ENCODE measurements at places on chromosomes 4 and X.
A peak's percentile ranks its signal among the peaks of the same experiment; 100 is the strongest.

GRCh38 chrX:51641421-51642021 lies 22.8 kb upstream of the CENPVL3 start:
- DNase-seq = no peak

DNA sequence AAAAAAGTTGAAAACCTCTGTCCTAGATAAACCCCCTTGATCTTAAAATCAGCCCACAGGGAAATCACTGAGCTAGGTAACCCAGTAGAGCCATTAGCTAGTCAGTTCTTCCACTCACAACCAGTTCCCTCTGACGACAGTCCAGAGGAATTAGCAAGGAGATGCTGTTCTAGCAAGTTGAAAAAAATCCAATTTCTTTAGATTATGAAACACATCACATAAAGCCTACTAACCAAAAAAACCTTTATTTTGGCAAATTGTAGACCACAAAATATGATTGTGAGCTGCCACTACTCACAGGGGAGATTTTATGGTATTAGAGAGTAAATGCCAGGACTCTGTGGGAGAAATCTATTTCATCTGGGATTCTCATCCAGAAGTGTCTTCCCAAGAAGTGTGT lies 22.6 kb downstream of the ADAMTS3 start:
- no peak for DNase-seq

DNA sequence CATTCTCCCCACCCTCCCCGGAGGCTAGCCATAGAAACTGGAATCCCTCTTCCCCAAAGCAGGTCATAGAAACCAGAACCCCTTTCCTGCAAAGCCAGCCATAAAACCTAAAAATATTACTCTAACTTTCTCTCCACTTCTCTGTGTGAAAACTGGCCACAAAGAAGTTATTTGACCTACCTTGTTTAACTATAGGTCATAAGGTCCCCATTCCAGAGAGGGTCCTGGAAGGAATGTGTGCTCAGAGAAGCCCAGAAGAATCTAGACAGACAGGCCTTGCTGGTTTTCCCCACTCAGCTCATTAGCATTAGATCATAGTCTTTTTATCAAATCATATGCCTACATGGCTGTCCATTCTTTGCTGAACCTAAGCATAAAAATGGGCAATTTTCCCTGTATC lies 52.8 kb upstream of the TEX13A start:
- DNase-seq = no peak

DNA sequence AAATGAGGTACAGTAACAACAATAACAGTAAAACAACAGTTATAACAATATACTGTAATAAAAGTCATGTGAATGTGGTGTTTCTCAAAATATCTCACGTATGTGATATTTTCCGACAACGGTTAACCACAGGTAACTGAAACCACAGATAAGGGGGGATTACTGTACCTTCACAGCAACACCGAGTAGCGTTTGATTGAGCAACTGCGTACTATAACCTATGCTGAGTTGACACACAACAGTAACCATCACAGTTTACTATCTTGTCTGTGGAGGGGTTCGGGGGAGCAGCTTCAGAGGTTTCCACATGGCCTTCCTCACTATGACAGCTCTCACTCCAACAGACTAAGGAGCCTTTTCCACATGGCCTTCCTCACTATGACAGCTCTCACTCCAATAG lies 13.4 kb downstream of the RBMX2 start:
- DNase-seq = no peak

- no peak for DNase-seq
These were observed 177.6 kb upstream of the FGF13 start for GRCh38 chrX:138889149-138889548.

DNA sequence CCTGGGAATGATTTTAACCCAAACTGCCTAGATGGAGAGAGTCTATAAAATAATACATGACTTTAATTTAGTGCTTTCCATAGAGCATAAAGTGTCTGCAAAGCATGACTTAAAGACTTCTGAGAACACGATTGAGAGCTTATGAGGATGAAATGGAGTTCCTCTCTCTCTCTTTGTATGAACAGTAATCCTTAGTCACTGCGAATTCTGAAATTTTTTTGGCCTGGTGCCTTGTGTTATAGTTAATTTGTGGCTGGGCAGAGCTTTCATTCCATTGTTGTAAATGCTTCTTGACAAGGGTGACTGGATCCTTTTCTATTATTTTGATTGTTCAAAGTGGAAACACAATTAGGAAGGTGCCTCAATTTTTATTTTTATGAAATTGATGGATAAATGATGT lies 179.5 kb downstream of the CEP135 start:
- no peak for DNase-seq

GRCh38 chr4:168212656-168213055 lies 105.9 kb downstream of the DDX60 start:
- DNase-seq = no peak

GRCh38 chr4:82561786-82562563 lies at the start of gene TMEM150C:
TMEM150C (minus strand) TSS chr4:82561988; CDS start chr4:82504657, 57,331 bp downstream.
- DNase-seq = no peak

DNA sequence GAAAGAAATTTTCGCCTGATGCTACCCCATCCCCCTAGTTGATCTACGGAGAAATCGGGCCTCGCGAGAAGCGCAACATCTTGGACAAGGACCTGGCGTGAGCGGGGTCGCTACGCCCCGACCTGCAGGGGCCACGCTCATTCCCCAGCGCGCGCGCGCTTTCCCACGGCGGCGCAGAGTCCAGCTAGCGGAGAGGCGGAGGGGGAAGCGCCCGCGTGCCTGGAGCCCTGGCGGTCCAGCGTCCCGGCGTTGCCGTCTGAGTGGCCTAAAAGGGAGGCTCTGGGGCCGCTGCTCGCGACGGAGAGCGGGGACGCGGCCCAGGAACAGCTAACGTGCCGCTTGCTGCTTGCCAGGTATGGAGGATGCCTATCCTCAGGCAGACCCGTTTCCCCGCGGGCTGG lies 6.0 kb upstream of the SOX3 start:
- DNase-seq = no peak

GRCh38 chr4:48380583-48381167 lies 39.3 kb downstream of the SLAIN2 start:
- DNase-seq = no peak

GRCh38 chr4:3421470-3421869 lies 20.3 kb upstream of the HGFAC start:
- no peak for DNase-seq

DNA sequence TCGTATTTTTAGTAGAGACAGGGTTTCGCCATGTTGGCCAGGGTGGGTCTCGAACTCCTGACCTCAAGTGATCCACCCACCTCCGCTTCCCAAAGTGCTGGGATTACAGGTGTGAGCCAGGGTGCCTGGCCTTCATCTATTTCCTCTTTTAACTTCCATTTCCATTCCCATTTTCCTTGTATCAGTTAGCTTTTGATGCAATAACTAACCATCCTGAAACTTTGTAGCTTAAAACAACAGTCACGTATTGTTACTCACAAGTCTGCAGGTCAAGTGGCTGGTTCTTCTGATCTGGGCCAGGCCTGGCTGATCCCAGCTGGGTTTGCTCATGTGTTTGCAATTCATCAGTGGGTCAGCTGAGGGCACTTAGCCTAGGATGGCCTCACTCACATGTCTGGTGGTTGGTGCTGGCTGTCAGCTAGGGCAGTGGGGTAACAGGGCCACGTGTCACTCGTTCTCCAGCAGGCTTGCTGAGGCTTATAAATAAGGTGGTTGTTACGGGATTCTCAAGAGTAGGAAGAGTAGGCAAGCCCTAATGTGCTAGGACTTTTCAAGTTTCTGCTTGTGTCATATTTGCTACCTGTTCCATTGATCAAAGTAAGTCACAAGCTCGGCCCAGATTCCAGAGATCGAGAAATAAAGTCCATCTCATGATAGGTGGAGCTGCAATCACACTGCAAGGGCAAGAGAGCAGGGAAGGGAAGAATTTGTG lies 88.2 kb downstream of the SOWAHB start:
- DNase-seq = no peak

- no peak for DNase-seq
These were observed 1461.1 kb downstream of the TECRL start for GRCh38 chr4:62948108-62948507.

GRCh38 chr4:153068751-153069150 lies 132.6 kb downstream of the FHDC1 start:
- DNase-seq = no peak

GRCh38 chr4:58649226-58649625 lies 1539.0 kb upstream of the IGFBP7 start:
- no peak for DNase-seq

- DNase-seq = no peak
These were observed 6.8 kb upstream of the TMEM144 start for GRCh38 chr4:158203436-158203835.

DNA sequence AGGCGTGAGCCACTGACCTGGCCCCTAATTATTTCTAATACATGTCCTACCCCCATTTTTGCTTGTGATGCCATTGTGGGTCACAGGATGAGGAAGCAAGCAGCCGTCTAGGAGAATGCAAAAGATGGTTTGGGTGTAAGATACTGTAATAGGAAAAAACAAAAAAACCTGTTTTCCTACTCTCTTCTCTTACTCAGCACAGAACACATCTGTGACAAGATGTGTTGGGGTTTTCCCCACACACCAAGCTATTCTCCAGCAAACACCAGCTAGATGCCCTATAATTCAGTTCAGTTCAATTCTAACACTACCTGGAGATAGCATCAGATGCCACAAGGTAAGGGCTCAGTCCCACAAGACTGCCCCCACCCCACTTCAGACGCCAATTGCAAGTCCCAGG lies 15.3 kb upstream of the HPRT1 start:
- DNase-seq = no peak

GRCh38 chr4:109574443-109574850 lies 14.4 kb downstream of the MCUB start:
- DNase-seq = no peak

GRCh38 chr4:39609454-39609931 lies 29.2 kb downstream of the SMIM14 start:
- DNase-seq = no peak

DNA sequence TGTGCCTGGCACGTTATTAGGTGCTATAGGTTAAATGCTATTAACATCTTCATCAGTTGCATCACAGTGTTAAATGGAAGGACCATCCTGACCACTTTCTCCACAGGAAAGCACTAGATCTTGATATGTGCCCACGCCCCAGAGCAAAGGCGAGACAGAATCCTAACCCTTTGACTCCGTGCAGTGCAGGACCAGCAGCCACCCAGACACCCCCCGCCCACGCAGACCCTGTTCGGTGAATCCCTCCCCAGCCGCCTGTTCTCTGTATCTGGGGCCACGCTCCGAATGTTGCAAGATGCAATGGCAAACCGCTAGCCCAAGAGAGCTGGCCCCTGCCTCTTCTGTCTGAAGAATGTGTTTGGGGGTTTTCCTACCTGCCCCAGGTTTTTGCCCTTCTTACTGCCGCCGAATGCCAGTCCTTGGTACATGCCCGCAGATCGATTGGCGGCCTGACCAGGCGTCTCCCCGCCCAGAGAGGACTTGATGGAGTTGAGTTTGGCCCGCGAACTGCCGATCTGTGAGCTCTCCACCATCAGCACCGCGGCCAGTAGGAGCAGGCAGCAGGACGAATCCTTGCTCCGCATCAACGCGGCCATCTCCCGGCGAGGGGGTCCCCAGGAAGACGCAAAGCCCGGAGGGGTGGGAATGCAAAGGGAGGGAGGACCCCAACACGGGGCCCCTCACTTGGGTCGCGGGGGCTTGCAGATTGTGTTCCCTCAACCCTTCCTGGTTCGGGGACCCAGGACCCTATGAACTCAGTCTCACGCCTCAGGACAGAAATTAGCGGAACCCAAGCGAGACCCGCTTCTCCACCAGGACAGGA lies 906 bp downstream of the DKK2 start:
- DNase-seq = no peak

GRCh38 chr4:186900984-186901383 lies 177.3 kb upstream of the FAT1 start:
- DNase-seq = no peak

DNA sequence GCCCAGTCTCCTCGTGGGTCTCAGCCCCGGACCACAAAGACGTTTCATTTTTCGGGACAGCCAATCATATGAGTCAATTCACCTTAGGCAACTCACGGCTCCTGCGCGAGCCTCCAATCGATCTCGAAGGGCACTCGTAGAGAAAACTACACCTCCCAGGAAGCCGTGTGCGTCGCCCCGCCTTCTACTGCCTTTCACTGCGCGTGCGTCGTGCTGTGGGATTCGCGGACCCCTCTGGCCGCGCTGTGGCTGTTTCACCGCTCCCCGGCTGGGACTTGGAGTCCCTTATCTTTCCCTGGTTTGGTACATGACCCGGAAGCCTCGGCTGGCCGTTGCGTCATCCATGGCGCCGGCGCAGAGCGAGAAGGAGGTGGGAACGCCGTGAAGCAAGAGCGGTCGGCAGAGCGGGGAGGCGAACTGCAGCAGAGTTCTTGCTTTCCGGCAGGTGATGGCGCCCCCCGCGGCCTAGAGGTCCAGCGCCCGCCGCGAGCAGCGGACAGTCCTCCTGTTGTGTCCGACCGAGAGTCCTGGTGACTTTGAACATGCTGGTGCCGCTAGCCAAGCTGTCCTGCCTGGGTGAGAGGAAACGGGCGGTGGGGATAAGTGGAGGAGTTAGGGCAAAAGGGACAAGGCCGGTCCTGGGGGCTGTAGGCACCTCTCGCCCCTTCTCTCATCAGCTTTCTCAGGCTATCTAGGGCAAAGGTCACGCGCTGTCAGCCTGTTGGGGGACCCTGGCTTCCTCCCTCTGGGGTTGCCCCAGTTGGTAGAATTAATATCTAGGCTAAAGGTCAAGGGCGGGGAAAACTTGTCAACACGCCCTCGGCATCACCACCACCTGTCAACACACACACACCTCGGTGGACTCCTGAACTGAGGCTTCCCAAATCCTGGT lies at the start of gene ETFDH:
Gene ETFDH, plus strand, starts transcription at position 382 of the 892 bp plus-strand sequence. Its CDS starts 161 bp downstream, at position 543.
- peak; percentile 98 for DNase-seq

GRCh38 chrX:27186671-27187070 lies 276.5 kb downstream of the PPP4R3C start:
- no peak for DNase-seq

GRCh38 chr4:137597752-137598430 lies 65.6 kb upstream of the PCDH18 start:
- DNase-seq = no peak

- no peak for DNase-seq
These were observed 12.4 kb upstream of the DHRSX start for GRCh38 chrX:2513121-2513664.

DNA sequence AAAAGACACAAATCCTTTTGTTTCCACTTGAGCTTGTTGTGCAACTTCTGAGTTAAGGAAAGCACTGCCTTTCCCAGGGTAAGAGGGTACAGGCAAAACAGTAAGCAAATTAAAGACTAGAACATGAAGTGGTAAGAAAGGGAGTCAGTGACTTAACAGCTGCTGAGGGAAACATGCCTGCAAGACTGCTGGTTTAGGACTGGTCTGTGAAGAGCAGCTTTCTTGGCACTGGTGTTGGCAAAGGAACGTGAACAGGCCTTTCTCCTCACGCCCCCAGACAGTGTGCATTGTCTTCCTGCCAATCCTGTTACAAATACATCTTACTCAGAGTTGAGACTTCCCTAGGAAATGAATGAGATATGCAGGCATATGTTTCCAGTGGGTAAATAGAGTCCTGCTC lies 2.6 kb downstream of the LHFPL1 start:
- no peak for DNase-seq

DNA sequence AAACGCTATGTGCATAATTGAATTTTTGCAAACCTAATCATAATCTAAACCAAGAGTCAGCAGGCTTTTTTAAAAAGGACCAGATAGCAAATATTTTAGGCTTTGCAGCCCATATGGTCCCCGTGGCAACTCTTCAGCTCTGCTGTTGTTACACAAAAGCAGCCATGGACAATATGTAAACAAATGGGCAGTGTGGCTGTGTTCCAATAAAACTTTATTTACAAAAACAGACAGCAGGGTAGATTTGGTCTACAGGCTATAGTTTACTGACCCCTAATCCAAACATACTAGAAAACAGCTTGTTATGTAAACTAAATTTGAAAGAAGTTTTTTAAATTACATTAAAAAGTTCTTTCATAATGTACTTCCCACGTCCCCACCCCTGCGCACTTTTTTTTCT lies 53.1 kb downstream of the FUNDC1 start:
- no peak for DNase-seq

GRCh38 chrX:130106071-130106470 lies 4.2 kb downstream of the ELF4 start:
- no peak for DNase-seq

All from thoracic aorta (tissue), 2 donors.